ENCODE measurements at places on chromosomes 12 and 14. TPM values are rescaled to one million over a fixed set of nuclear protein-coding genes. Genes with fewer than 3 reads are reported as not detected.

B3GNT4 gene
- total RNA-seq: 1.4 TPM

SLC6A13 gene
- total RNA-seq: not detected

C14orf180 gene
- not detected for total RNA-seq

SLC7A7 gene
- 0.38 TPM for total RNA-seq

GALNT9 gene
- total RNA-seq: 14.1 TPM

B4GALNT3 gene
- total RNA-seq: 1.9 TPM

PDE6H gene
- not detected for total RNA-seq

TTC9 gene
- total RNA-seq: 4.8 TPM

ARHGAP9 gene
- not detected for total RNA-seq

TMEM179 gene
- total RNA-seq: 8.1 TPM

POTEM gene
- total RNA-seq: not detected

BEST3 gene
- total RNA-seq: 0.12 TPM

DDN gene
- total RNA-seq: not detected

KCNK10 gene
- not detected for total RNA-seq

TAC3 gene
- not detected for total RNA-seq

TAS2R7 gene
- total RNA-seq: not detected

KRT5 gene
- total RNA-seq: not detected

WASHC4 gene
- 13.7 TPM for total RNA-seq

VRTN gene
- 0.03 TPM for total RNA-seq

IFNG-AS1 gene
- not detected for total RNA-seq

CLEC4C gene
- total RNA-seq: not detected

OR10G2 gene
- not detected for total RNA-seq

DENND5B gene
- 8.3 TPM for total RNA-seq

NEDD1 gene
- total RNA-seq: 10.7 TPM

CACNA1C gene
- 1.2 TPM for total RNA-seq

SMAGP gene
- total RNA-seq: 0.43 TPM

NOS1 gene
- total RNA-seq: 0.14 TPM

FGF6 gene
- total RNA-seq: not detected

KRT8 gene
- 1,565 TPM for total RNA-seq

C12orf50 gene
- not detected for total RNA-seq

BAZ2A gene
- total RNA-seq: 5.0 TPM

CLEC9A gene
- not detected for total RNA-seq

GZMB gene
- total RNA-seq: not detected

CD4 gene
- not detected for total RNA-seq
